Stimulated activated CD8-positive, alpha-beta memory T cell treated with anti-CD3 and anti-CD28 coated beads, Interleukin-2, amount 100 ng/mL, for 1 hour (primary cell): ENCODE measurements at places on chromosomes 4 and X.
A peak's percentile ranks its signal among the peaks of the same experiment; 100 is the strongest.

- DNase-seq = peak; percentile 42
Observed at GRCh38 chr4:40325406-40326019, 9.6 kb upstream of the CHRNA9 start.

DNA sequence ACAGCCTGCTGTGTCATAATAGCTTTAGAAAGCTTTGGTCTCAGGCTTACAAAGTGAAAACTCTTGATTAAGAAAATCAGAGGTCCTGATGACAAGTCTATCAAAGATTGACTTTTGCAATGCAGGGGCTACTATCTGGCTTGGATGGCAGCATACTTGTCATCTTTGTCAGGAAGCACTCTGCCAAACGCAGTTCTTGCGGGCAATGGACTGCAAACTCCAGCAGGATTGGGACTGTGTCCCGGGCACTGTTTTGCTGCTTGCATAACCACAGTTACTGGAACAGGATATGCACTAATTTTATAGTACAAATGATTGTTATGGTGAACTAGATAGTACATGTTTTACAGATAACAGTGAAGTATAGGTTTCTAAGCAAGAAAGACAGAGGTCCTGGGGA, 185.6 kb downstream of the IQCM start:
- no peak for DNase-seq

DNA sequence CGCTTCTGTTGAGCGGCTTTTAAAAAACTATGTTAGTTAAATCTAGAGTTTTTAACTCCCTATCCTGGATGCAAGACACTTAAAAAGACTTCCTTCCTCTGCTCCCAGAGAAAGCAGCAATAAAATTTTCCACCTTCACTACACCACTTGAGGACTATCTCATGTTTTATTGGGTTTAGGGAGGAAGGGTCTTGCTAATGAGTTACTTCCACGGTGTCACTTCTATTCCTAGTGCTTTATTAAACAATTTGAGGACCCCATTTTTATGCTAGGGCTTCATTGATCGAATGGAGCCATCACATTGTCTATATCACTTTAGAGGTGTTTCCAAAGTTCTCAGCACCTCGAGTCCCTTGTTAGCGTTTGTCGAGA, 3.7 kb upstream of the STIM2 start:
- no peak for DNase-seq

DNA sequence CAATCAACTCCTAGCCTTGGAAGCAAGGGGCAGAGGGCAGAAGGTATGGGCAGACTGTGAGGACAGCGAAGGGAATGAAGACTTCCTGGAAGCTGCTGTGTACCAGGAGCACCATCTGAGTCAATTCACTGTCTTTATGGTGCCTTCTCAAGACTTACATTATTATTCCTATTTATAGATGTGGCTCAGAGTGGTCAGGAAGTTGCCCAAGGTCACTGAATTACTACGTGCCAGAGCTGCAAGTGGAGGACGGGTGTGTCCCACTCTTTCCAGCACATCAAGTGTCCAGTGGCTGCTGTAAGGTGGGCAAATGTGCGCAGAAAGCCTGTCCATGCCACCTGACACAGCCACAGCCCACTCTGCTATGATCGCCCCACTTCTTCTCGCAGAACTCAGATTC, 32.0 kb downstream of the SMPX start:
- DNase-seq = no peak

- DNase-seq = no peak
Observed at GRCh38 chrX:34917146-34917545, 25.4 kb upstream of the FAM47B start.

GRCh38 chr4:189615217-189615663, 325.4 kb upstream of the FRG1 start:
- DNase-seq = no peak

GRCh38 chrX:119682019-119682989, 10.7 kb downstream of the SEPTIN6 start:
- DNase-seq = no peak
